ENCODE measurements at places on chromosomes 11 and 22.

- no peak for DNase-seq
Observed at GRCh38 chr11:64655941-64656601, 65.1 kb downstream of the SLC22A12 start.

GRCh38 chr11:44454666-44455065, 110.8 kb upstream of the CD82 start:
- no peak for DNase-seq

DNA sequence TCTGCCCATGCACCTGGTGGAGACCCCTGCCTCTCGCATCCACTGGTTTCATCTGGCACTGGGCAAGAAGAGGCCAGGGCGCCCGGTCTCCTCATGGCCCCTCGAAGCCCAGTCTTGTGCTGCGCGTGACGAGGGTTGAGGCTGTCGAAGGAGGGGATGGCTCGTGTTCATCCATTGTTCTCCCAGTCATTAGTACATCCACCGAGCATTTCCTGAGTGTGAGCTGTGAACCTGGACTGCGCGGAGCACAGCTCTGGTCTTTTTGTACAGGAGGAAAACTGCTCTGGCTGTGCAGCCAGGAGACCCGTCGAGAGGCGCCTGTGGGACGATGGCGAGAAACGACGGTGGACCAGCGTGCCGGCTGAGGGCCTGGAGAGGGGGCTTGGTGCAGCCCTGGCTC, 6.8 kb downstream of the CACNA1I start:
- no peak for DNase-seq

- no peak for DNase-seq
Observed at GRCh38 chr11:64854534-64855502, 10.4 kb upstream of the CDC42BPG start.

- no peak for DNase-seq
Observed at GRCh38 chr11:118998822-118999221, 884 bp downstream of the CENATAC start.

- no peak for DNase-seq
Observed at GRCh38 chr22:23688121-23688520, 2.7 kb upstream of the RGL4 start.

DNA sequence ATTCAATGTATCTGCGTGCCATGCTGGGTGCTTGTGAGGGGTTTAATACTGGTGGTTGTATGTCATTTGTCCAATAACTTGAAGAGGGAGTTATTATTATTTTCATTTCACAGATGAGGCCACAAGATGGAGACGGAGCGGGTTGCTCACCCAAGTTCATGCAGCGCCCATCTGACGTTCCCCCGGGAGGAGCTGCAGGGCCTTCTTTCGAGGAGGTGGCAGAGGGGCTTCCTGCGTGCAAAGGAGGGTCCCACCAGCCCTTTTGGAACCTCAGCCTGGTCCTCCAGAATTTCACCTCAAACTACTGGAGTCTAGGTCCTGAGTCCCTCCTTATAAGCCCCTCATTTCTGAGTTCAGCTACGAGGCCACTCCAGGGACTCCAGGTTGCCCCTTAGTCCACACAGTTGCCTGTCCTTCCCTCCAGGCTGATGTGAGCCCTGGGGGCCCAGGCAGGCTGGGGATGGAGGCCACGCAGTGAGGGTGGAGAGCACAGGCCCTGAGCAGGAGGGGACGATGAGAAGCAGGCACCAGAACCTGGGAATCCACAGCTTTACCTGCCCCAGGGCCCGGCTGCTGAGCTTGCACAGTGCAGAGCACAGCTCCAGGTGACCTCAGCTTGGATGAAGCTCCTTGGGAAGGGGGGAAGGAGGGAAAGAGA, 2.9 kb upstream of the VSIG10L2 start:
- DNase-seq, result no peak

- no peak for DNase-seq
Observed at GRCh38 chr11:70381872-70382861, 16.2 kb upstream of the CTTN start.

DNA sequence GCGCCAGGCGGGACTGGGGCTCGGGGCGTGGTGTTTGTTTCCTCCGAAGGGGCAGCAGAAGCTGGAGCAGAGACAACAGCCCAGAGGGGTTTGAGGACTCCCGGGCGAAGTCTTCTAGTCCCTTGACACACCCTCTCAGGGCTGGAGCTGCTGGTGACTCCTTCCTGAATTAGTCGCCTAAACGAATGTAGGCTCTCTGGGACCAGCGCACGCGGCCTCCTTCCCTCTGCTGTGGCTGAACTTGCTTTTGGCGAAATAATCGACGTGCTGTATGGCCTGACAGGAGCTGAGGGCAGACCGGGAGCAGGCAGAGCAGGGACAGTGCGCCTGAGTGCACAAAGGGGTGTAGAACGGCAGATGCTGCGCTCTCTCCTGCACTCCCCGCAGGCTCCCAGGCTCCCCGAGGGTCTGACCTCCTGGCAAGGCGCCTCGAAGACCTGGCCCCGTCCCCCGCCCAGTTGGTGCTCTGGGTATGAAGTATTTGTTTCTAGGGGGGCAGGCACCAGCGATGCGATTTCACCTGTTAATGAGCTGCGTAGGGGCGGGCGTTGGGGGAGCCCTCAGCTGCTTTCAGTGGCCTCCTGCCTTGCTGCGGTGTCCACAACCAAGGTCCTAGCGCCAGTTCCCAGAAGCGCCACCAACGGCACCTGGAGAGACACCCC, 5.3 kb downstream of the SLC17A6 start:
- no peak for DNase-seq

GRCh38 chr22:41563051-41563711, 2.4 kb downstream of the CSDC2 start:
- no peak for DNase-seq

DNA sequence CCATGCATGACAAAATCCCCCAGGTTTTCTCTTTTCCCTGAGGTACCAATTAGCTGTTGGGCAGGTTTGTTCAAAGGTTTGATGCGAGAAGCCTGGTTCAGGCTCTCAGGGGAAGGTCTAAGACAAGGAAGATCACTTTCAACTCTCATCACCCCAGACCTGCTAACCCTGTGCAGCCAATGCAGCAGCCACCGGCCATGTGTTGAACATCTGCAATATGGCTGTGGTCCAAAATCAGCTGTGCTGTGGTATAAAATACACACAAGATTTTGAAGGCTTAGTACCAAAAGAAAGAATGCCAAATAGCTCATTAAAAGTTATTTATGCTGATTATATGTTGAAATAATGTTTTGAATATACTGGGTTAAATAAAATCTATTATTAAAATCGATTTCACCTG, 58.5 kb downstream of the SMCO4 start:
- DNase-seq, result no peak

DNA sequence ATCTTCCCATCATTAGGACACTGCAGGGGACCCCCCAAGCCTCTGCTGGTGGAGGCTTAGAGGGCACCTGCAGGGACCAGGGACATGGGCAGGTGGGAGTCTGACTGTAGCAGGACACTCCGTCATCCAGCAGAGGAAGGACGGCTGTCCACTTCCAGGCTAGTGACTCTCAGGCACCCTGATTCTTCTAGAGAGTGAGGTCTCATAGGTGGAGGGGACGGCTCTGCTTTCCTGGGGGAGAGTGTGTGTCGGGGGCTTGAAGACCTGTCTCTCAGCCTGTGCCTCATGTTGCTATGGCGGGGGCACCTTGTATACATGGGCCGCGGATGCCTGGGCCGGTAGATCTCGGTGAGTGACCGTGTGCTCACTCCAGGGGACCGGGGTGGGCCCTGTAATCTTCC, 1116.6 kb downstream of the BRD1 start:
- DNase-seq, result no peak

GRCh38 chr11:118000067-118000849, 14.1 kb downstream of the IL10RA start:
- DNase-seq, result no peak

- peak; percentile 22 for DNase-seq
Observed at GRCh38 chr11:117918366-117919255, 10.6 kb downstream of the TMPRSS13 start.

DNA sequence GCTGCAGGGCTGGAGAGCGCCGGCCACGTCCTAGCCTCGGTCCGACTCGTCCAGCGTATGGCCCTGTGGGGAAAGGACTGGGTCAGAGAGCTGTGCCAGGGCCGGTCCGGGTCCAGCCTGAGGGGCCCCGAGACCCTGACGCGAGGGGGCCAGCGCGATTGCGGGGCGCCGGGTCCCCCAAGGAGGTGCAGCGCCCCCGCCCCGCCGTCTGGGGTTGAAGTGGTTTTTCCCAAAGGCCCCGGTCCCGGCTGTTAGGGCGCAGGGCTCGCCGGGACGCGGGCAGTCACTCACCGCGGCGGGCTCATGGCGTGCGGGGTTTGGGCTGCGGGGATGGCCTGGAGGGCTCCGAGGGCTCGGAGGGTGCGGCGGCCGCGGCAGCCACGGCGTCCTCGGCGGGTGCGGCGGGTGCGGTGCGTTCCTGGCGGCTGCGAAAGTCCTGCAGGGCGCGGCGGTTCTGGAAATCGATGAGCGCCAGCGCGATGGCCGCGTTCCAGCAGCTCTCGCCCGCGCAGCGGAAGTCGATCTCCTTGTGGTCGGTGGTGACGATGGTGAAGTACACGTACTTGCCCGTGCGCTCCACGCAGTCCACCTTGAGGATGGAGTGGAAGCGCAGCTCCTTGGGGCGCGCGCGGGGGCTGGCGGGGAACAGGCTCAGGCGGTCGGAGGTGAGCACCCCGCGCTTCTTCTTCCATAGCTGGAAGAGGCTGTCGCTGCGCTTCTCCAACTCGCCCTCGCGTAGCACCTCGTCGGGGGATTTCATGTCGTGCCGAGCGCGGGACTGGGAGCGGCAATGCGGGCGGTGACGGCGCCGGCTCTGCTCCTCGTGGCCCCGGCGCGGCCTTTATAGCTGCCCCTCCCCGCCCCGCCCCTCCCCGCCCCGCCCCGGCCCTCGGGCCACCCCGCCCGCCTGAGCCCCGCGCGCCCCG, at the start of gene PHLDA2:
PHLDA2 (minus strand) TSS at position 816 of the 926 bp plus-strand sequence; CDS start at position 760, 56 bp downstream.
- peak; percentile 69 for DNase-seq

DNA sequence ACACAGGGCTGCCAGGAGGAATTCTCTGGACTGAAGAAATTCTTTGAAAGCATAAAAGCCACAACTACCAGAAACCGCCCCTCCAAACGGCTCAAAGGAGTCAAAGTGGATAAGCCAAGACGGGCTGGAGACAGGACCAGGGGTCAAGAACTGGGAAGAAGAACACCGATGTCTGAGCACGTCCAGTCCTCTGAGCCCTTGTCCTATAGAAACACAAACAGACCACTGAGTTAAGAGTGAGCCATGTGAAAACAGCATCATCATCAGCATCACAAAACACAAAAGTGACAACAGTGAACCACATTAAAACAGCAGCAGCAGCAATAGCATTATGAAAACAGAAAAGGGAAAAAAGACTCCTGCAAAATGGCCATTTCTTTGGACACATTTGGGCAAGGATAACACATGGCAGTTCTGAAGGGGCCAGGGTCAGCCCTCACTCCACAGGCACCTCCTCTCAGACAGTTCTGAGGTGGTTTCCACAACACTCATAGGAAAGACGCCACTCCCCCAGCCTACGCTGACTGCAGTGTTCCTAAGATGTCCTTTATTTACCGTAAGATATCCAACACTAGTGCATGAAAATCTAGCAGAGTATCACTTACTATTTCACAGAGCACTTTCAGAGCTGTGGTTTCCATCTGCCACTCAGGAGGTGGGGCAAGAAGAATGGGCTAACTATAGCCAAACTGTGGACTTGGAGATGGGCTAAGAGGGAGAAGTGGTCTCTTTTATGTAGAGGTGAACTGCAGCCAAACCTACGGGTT, 28.6 kb upstream of the YPEL1 start:
- no peak for DNase-seq

DNA sequence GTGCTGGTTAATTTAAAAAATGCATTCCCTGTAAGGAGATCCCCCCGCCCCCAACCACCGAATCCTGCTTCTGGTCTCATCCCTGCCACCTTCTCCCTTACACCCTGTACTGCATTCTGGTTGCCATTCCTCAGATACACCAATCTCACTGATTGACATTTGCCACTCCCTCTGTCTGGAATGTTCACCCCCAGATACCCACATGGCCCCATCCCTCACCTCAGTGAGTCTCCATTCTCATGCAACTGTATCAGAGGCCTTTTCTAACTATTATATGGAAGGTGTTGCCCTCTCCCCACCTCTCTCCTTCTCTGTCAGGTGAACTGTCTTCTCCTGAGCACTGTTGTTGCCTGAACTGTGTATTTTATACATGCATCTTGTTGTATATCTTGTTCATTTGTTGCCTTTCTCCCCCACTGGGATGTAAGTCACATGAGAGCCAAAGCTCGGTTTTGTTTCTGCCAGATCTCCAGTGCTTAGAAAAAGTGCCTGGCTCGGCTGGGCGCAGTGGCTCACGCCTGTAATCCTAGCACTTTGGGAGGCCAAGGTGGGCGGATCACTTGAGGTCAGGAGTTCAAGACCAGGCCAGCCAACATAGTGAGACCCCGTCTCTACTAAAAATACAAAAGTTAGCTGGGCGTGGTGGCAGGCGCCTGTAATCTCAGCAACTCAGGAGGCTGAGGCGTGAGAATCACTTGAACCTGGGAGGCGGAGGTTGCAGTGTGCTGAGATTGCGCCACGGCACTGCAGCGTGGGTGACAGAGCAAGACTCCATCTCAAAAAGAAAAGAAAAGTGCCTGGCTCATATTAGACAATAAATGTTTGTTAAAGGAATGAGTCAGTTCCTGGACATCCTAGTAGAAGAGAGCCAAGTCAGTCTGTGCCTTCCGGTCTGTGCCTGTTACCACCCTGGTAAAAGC, 61.0 kb downstream of the TNRC6B start:
- DNase-seq, result no peak

GRCh38 chr11:3605771-3606203, 36.0 kb downstream of the ART5 start:
- DNase-seq, result no peak

DNA sequence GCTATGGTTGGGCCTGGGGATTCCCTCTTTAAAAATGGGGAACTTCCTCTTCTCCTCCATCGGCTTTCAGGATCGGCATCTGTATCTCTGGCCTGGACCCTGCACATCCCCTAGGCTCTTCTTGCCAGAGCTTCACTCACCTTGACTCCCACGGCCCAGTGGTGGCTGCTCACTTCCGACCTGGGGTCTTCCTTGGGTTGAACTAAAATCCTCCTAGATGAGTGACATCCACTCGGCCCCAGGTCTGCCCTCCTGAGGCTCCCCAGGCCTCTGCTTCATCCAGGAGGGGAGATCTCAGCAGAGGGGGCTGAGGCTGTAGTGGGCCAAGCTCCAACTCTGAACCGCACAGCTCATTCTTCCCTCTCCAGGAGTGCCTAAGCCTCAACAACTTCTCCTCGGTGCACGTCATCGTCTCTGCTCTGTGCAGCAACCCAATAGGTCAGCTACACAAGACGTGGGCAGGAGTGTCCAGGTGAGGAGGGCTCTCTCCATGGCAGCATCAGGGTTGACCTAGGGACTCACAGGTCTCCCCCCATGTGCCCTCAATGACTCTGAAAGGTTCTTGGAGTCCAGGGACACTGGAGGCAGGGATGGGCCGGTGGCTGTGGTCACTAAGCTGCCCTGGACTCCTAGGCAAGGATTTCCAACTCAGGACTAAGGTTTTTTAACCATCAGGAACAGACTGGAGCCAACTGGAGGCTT, 3.3 kb downstream of the RGL4 start:
- DNase-seq, result no peak

GRCh38 chr11:47932544-47932943, 47.8 kb upstream of the PTPRJ start:
- DNase-seq, result no peak

- no peak for DNase-seq
Observed at GRCh38 chr11:130677486-130678153, 229.2 kb downstream of the ADAMTS15 start.
